ENCODE measurements at places on chromosomes 12 and 14.

GRCh38 chr12:109524466-109525278 is 47.2 kb downstream of the UBE3B start:
- no peak for DNase-seq

DNA sequence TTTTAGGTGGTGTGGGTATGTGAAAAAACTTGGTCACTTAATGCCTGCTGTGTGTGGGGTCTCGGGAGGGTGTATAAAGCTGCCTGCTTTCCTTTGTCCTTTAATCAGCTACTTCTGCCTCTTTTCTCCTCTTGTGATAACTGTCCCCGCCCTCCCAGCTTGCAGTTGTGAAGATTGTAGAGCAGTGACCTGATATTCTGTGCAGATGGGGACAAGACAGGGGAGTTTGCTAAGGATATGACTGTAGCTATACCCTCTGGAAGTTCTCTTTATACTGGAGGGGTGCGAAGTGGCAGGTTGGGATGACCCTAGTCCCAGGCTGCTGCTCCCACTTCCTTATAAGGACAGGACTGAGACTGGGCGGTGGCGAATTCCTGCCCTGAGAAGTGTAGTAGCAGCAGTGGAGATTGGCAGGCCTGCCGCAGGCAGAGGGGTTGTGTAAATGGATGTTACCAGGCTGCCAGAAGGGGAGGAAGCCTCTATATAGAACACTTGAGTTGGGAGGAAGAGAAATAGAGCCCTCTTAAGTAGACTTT is 835 bp downstream of the MYL6 start:
- no peak for DNase-seq

GRCh38 chr14:98766818-98767217 is 505.2 kb downstream of the BCL11B start:
- DNase-seq = no peak

- DNase-seq = no peak
These were observed 263.5 kb downstream of the RPAP3 start for GRCh38 chr12:47442310-47442709.

GRCh38 chr12:33440477-33440876 is 858 bp upstream of the SYT10 start:
- no peak for DNase-seq

DNA sequence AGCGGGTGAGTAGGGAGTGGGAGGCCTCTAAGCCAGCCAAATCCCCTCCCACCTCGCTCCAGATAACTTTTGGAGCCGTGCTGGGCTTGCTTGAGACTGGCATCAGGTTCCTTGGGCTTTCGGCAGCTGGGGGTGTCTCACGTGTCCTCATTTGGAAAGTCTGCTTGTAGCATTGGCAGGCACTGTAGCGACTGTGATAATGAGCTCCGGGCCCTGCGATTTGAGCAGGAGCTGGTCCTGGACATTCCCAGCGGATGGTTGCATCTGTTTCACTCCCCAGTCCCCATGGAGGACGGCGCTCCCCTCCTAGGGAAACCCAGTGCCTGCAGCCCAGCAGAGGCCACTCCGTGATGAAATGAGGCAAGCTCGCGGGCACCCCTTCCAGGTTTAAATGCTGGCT is 49.4 kb downstream of the DGLUCY start:
- DNase-seq = no peak

DNA sequence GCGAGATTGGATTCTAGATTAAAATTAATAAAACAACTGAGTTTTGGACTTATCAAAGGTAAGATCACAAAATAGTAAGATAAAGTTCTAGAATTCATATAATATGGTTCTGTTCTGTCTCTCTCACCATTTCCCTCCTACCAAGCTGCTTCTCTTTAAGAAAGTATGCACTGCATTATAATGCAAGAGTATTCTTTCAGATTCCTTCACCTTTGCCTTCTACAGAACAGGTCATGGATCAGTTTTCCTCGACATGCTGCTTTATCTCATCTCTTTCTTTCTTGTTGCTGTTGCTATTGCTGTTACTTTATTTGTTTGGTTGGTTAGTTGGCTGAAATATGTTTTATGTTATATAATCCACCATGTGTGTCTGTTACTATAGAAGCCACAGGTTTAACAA is 357.0 kb downstream of the NAV3 start:
- no peak for DNase-seq

DNA sequence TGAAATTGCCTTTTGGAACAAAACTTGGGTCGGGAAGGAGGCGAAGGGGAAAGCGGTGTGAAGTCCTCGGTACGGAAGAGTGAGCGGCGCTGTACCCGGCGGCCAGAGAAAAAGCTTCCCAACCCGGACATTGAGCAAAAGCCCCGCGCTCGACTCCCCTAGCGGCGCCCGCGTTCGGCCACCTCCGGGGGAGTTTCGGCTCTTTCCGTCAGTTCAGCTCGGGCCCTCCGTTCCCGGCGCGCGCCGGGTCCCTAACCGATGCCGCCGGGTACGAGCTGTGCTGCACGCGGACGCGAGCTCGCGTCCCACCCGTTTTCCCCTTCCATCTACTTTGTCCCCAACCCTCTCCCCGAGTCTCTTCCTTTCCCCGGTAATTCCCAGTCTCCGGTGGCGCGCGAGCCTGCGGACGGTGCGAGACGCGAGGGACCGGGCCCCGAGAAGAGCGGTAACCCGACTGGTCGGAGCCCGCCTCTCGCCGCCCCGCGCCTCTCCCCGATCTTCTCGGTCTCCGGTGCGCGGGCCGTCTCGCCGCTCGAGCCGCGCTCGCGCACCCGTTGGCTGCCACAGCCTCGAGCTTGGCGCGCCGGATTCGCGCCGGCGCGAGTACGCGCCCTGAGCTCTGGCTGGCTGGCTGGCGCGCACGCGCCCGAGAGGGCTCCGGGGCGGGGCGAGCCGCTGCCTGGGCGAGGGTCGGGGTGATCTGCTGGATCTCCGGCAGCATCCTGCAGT is 446 bp upstream of the SPATS2 start:
- peak; percentile 94 for DNase-seq

- no peak for DNase-seq
These were observed 133.9 kb downstream of the SPTSSA start for GRCh38 chr14:34328178-34328577.

DNA sequence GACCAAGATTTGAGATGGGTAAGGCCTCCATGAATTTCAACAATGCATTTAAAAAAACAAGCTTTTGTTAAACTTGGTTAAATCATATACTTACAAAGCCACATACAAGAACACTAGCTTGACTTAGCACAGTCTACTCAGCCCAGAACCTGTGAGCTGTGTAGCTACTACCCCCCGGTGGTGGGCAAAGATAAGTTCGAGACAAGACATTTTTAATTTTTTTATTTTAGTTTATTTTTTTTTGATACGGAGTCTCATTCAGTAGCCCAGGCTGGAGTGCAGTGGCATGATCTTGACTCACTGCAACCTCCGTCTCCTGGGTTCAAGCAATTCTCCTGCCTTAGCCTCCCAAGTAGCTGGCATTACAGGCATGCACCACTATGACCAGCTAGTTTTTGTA is 3.7 kb upstream of the NECAP1 start:
- DNase-seq = peak; percentile 61

- DNase-seq = peak; percentile 21
These were observed 20.6 kb downstream of the MAPK1IP1L start for GRCh38 chr14:55071870-55072640.

- DNase-seq = no peak
These were observed 4.8 kb downstream of the MYH7 start for GRCh38 chr14:23430723-23431085.

GRCh38 chr12:43805860-43806736 is at the start of gene TWF1:
TWF1 (minus strand) TSS chr12:43806317; CDS start chr12:43806245, 72 bp downstream.
- peak; percentile 93 for DNase-seq

GRCh38 chr14:96888593-96888992 is 91.4 kb downstream of the VRK1 start:
- no peak for DNase-seq

GRCh38 chr12:68636268-68636667 is 25.6 kb downstream of the RAP1B start:
- DNase-seq = no peak

- DNase-seq = no peak
These were observed 8.5 kb downstream of the MAPKAPK5 start for GRCh38 chr12:111850526-111850925.

GRCh38 chr14:77593501-77593961 is 22.9 kb downstream of the SPTLC2 start:
- DNase-seq = no peak

- DNase-seq = no peak
These were observed 15.7 kb downstream of the DNAL1 start for GRCh38 chr14:73660511-73660910.

DNA sequence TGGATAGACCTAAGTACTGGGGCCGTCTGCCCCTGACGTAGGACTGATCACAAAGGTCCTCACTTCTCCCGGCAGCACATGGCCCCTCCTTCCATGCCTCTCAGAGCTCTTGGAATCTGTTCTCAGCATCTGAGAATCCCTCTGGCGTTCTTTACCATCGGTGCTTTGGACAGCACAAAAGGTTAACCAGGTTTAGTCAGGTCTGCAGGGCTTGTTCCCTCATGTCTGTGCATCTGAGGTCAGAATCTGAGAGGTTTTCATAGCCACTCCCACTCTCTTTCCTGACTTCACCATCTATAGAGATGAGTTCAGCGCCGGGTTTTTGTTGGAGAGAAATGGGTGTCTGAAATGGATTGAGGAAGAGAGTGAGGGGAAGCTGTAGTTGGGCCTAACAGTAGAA is 130.0 kb upstream of the ARHGAP5 start:
- DNase-seq = no peak

GRCh38 chr12:95200128-95200894 is 17.0 kb downstream of the FGD6 start:
- DNase-seq = no peak

GRCh38 chr14:23085458-23085857 is 9.5 kb downstream of the ACIN1 start:
- no peak for DNase-seq
